ENCODE measurements at places on chromosomes 2 and 18.
A peak's percentile ranks its signal among the peaks of the same experiment; 100 is the strongest.

DNA sequence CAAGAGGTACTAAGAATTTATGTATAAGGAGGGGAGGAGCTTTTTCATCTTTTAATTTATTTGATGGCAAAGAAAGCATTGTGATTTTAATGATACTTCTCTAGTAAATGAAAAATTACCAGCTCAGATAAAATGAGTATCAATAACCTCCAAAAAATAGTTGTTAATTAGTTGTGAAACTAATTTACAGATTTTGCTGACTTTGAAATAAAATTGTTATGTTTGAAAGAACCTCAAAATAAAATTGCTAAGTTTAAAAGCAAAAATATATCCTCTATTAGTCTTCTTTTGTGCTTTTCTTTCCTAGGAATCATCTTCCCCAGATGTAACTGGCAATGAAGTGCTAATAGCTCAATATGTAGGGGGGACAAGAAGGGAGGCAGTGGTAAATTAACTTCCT lies 36.5 kb downstream of the ZC3H6 start:
- no peak for DNase-seq

DNA sequence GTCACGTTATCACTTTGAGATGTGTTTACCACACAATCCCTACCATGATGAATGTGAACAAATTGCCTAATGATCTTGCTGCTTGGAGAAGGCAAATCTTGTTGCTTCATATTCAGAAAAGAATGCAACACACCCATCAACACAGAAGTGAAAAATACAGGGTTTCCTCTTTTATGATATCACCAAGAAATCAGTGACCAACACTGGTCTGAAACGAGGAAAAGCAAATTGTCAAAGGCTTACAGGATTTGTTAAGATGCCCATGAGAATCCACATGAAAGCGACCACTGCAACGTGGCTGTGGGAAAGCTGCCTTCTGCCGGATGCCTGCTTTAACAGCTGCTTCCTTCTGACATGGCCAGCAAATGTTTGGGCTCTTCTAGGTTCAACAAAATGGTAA lies 397.6 kb upstream of the LRATD1 start:
- no peak for DNase-seq

DNA sequence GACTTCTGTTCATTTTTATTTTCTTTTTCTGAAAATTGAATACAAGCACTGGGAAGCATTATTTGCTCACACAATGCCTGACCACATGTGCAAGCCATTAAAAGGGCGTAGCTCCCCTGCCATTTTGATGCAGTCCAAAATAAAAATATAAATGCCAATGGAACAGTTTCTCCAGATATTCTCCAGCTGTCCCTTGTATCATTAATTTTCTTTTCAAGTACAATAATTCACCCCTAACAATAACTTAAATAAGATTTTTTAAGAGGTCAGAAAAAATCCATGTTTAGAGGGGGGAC lies 168.0 kb downstream of the TMEFF2 start:
- DNase-seq: no peak

DNA sequence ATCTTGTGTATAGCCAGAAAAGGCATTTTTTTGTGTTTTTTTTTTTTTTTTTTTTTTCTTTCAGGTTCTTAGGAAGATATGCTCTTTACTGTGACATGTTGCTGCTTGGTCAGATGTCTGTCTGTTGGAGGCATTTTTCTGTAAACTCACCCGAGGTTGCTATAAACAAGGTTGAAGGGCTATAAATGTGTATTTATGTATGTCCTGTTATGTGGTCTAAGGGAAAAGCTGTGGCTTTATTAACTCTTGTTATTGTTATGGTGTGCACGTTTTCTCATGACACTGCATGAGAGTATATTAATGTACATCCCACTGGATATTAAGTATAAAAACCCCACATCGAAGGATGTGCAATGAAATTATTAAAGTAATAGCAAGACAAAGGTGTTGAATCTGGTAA lies 102.0 kb downstream of the ZNF532 start:
- no peak for DNase-seq

- DNase-seq: peak; percentile 61
These were observed 8.5 kb downstream of the OTX1 start for GRCh38 chr2:63058921-63059792.

DNA sequence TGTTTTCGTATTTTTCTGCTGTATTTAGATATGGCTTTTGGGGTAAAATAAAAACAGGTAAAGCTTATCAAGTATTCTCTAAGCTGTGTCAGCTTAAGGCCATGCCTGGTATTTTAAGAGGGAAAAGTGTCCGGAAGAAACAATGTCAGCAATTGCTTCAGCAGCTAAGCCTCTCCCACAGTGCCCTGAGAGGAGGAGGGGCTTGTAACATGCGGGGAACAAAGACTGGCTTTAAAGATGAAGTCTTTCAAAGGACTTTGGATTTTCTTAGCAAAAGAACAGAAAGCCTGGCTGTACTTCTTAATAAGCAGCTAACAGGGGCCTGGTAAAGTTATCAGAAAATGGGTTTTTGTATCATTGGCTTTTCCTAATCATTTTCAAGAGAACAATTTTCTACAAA lies 102.8 kb downstream of the PXDN start:
- no peak for DNase-seq

DNA sequence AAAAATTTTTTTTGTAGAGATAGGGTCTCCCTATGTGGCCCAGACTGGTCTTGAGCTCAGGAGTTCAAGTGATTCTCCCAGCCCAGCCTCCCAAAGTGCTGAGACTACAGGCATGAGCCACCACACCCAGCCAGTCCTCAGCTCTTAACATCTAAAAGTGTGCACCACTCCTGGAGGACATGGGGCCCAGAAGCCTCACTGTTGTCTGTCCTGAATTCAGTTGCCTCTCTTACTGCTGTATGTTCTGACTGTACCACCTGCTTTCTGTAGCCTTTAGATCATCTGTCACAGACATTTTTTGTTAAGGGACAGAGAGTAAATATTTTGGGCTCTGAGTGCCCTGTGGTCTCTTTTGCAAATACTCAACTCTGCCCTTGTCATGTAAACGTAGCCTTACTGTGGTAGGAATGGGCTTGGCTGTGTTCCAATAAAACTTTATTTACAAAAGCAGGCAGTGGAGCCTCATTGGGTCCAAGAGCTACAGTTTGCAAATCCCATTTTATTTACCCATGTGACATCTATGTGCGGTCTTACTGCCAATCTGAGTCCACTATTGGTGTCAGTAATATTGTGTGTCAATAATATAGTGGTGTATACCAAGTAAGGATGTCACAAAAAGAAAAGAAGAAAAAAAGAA lies 38.1 kb downstream of the TMEM37 start:
- DNase-seq: no peak

GRCh38 chr2:19609266-19609665 lies 250.8 kb upstream of the OSR1 start:
- DNase-seq: no peak

- DNase-seq: no peak
These were observed 332.7 kb downstream of the LRRTM1 start for GRCh38 chr2:79971807-79972206.

DNA sequence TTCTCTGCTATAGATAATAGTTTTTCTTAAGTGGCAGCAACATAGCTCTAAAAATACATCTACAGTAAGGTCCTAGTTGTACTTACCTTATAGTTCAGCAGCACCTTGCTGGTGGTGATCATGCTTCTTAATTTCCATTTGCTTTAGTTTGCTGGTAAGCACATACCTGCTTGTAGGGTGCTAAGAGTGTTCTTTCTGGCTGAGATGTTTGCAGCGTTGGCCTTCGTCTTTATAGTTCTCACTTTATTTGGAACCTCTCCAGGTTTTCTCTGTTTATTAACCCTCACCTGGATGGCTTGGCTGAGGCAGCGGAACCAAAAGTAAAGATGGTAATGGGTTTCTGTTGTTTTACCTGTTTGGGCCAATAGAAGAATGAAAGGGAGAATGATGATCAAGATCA lies 123.6 kb upstream of the EFEMP1 start:
- no peak for DNase-seq

DNA sequence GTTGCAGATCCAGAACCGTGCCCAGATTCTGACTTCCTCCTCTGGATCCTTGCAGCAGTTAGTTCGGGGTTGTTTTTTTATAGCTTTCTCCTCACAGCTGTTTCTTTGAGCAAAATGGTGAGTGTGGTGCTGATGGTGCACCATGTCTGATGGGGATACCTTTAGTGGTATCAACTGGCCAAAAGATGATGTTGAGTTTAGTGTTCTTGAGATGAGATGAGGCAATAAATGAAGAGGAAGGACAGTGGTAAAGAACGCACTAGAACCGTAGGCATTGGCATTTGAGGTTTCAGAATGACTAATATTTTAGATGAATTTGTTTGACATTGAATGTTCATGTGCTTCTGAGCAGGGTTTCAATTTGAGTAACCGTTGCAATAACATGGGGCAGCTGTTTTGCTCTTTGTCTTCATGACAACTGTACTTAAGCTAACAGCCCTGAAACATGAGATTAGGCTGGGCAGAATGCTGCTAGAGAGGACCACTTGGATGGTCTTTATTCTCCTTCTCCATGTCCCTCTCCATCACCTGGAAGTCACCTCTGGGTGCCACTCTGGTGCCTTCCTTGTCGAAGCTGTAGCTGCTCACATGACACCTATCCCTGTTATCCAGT lies 3.9 kb downstream of the CTLA4 start:
- DNase-seq: no peak

DNA sequence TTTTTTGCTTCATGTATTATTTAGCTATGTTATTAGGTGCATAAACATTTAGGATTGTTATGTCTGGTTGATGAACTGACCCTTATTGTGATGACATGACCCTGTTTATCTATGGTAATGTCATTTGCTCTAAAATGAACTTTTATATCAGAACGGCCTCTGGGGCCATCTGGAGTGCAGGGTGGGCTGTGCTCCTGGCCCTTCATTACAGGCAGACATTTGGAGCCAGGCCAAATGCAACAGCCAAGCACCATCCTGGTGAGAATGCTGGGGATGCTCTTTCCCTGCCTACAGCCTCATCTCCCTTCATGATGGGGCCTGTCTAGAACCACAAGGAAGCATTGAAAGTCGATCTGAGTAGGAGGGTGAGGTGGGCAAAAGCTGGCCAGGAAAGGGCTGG lies 38.0 kb downstream of the HJURP start:
- DNase-seq: no peak
